ENCODE measurements at places on chromosomes 6 and 20.

GRCh38 chr6:132354517-132355167 is 46.6 kb downstream of the MOXD1 start:
- DNase-seq: no peak

GRCh38 chr6:105501826-105502344 is 99.0 kb upstream of the PREP start:
- no peak for DNase-seq

DNA sequence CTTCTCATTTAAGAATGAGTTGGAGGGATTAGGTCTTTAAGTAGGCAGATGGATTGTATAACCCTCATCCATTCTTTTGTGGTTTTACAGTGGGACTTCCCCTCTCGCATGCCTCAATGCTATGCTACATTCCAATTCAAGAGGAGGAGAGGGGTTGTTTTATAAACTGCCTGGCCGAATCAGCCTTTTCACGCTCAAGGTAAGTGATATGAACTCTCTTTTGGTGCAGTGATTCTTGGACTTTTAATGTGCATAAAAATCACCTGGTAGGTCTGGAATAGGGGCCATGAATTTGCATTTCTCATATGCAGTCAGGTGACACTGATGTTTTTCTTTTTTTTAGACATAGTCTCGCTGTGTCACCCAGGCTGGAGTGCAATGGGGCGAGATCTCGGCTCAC is 10.8 kb downstream of the ASXL1 start:
- DNase-seq: no peak

DNA sequence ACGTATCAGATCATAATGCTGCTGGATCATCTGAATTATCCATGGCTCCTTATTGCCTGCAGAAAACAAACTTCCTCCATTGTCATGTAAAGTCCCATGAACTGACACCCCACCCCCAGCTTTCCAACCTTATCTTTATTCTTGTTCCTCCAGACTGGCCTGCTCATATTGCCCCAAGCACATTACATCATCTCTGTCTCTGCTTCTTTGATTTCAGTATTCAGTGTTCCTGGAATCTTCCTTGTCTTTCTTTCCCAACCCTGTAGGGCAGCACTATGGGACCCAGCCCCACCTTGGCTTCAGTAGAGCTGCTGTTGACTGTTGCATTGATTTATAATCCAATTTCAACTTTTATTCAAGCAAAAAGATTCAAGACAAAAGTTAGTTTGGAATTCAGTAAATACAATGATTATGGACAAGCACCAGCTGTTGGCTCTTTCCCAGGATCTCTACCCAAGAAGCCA is 187.5 kb upstream of the ECI2 start:
- DNase-seq: no peak

DNA sequence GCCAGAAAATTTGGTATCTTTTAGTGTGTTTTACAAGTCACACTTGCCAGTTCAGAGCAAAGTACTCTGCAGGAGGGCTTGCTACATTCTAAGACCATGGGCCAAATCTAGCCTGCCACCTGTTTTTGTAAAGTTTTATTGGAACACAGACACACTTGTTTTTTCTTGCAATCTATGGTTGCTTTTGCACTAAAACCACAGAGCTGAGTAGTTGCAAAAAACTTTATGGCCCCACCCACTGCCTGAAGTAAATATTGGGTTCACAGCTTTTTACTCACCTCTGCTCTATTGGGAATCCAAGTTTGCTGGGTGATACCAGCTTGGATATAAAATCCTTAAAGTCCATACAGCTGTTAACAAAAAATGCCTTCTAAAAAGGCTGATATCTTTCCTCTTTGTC is 109.0 kb downstream of the ZFP64 start:
- no peak for DNase-seq

DNA sequence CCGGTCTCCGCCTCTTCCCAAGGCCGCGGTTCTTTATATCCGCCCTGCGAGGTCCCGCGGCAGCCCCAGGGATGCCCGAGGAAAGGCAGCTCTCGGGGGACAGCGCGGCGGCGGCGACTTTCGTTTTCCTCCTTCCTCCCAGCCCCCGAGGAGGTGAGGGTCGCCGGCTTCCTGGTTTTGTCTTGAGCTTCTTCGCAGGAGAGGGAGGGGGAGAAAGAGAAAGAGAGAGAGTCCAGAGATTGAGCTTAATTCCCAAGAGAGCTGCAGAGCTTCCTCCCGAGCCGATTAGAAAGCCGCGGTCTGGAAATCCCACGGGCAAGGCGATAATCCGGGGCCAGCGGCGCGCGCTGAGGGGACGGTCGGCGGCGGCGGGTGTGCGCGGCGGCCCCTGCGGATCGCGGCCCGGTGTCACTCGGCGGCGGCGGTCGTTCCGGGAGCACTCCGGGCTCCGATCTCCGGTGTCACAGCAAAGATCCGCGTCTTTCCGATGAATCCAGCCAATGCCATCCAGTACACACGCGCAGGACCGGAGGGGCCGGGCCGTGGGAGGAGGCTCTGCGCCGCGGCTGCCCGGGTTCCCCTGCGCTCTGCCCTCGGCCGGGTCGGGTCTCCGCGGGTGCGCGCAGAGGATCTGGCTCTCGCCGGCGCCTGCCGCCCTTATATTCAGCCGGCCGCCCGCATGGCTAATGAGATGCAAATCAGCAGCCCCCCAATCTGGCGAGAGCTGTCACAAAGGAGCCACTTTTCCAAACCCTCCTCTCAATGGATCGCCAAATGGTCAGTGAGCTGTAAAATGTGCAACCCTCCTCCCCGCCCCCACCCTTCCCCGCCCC is at the start of gene DLL1:
DLL1 (minus strand) TSS at position 783 of the 833 bp plus-strand sequence. CDS start 939 bp downstream, outside the sequence.
- DNase-seq: no peak

DNA sequence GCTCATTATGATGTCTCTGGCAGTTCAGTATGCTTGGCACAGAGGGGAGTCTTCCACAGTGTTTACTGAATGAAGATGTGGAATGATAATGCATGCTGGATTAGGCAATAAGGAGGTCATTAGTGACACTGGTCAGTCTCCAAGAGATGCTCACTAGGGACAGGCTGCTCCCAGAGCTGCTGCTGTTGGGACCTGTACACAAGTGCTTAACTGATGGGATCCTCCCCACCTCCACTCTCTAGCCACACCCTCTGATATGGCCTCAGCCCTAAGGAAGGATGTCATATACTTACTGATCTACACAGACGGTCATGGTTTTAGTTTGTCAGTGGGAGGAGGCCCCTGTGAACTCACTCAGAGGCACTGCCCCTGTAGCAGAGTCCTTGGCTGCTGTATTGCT is 73.4 kb downstream of the MYB start:
- DNase-seq: no peak

GRCh38 chr20:37714978-37715672 is 21.3 kb downstream of the CTNNBL1 start:
- DNase-seq: no peak

- DNase-seq: no peak
Observed at GRCh38 chr6:111329882-111330633, 153.0 kb downstream of the REV3L start.

DNA sequence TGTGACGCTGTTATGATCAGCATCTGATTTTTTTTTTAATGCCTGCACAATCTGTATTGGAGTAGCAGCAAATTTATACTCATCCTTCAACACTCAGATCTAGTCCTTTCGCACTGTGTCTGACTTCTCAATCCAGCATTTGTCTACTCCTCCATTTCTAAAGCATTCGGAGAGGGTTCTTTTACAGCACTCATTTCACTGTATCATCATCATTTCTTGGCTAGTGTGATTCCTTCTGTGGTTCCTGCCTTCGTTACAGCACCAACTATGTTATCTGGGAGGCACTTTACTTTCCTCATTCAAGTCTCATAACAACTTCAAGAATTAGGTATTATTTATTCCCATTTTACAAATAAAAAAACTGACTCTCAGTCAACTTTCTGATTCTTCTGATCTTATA is 18.0 kb downstream of the NUDT3 start:
- DNase-seq: no peak

DNA sequence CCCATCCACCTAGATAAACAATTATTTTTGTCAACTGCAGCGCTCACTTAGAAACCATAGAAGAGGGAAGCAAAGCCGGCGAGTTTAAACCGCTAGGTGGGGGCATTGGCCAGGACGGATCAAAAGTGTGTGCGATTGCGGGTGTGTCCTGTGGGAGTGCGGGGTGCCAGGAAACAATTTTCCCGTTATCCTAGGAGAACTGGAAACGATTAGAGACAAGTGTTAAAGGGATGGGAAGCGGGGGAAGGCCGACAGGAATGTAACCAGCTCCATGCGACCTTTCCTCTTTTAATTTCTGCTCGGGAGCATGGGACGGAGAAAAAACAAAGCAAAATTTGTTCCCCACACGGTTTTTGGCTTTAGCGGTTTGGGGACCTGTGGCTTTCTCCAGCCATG is 2.8 kb upstream of the HTR1B start:
- no peak for DNase-seq

- no peak for DNase-seq
Observed at GRCh38 chr6:6915813-6916547, 191.8 kb upstream of the RREB1 start.

DNA sequence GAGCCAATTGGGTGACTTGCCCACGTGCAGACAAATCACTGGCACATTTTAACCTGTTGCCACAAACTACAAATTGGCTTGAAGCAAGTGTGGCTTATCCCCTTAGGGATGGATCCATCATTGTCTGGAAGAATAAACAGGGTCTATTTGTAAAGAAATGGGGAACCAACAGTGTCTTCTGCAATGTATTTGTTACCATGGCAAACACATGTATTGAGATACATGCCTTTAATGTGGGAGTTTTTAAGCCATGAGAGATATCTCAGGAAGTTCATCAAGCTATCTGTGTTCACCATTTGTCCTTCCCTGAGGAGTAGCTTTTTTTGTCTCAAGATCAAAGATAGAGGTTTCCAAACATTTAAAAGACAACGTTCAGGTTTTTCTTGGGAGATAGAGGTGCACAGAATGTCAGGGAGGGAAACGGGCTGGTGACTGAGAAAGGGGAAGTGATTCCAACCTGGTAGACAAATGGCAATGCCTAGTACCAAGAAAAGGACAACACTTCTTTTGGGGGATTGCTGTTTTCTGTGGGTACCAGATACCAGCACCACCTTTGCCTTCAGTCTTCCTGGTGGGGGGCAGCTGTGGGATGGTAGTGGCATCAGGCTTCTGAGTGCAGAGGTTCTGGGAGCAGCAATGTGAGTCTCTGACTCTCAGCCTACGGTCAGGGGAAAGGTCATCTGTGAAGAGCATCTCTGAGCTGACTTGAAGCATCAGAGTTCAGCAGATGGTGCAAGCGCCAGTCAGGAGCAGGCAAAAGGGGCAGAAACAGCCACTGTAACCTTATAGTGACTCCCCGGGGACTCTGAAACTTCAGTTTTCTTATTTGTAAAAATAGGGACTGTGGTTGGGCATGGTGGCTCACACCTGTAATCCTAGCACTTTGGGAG is 20.1 kb upstream of the BCAS1 start:
- no peak for DNase-seq

GRCh38 chr6:88119769-88120168 is 46.4 kb downstream of the CNR1 start:
- DNase-seq: no peak

GRCh38 chr6:170272341-170273065 is 18.4 kb downstream of the DLL1 start:
- DNase-seq: no peak

DNA sequence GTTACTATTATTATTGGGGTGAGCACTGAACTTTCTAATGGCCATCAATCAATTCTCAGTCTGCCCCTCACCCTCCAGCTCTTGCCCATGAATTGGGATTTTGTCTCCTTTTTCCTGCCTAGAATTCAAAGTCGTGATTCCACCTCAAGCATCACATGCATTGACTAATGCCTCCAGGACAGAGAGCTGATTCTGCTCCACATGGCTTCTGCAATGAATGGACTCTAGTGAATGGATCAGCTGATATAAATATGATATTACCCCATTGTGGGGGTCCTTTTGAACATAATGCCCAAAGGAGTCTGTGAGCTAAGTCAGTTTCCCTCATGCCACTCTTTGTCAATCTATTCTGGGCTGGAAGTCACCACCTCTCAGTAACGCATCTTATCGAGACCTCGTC is 126.4 kb downstream of the OPN5 start:
- DNase-seq: no peak

GRCh38 chr6:39225543-39225942 is 3.7 kb downstream of the KCNK5 start:
- DNase-seq: no peak

DNA sequence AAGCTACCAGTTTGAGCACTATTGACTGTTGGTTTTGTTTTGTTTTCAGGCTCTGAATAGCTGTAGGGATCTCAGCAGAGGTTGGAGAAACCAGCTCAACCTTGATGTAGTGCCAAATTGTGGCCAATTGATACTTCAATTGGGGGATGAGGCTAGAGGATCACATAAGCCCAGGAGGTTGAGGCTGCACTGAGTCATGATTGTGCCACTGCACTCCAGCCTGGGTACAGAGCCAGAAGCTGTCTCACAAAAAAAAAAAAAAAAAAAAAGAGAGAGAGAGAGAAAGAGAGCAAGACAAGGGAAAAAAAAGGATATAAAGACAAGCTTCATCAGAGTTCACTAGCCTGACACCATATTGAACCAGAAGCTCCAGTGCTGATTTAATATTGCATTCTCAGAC is 702.1 kb downstream of the FRK start:
- DNase-seq: no peak

DNA sequence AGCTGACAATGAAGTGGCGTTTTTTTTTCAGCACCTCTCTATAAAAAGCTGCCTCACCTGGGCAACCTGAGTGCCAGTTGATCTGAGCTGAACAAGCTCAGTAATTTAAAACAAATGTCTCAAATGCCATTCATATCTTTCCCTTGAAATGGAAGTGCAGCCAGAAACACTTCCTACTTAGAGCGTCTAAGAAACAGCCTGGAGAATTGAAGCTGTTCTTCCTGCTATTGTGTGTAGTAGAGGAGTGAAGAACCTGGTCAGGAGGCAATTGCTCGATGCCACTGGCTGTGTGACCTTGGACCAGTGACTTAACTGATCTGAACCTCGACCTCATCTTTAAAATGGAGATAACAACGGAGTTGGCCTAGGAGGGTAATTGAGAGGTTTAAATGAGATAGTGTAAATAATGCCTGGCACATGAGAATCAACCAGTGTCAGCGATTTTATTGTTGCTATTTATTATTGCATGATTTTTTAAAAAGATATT is 95.4 kb upstream of the FOXQ1 start:
- no peak for DNase-seq

GRCh38 chr6:82270881-82271635 is 23.5 kb upstream of the IBTK start:
- DNase-seq: no peak
